ENCODE measurements at places on chromosomes 7 and 10.

DNA sequence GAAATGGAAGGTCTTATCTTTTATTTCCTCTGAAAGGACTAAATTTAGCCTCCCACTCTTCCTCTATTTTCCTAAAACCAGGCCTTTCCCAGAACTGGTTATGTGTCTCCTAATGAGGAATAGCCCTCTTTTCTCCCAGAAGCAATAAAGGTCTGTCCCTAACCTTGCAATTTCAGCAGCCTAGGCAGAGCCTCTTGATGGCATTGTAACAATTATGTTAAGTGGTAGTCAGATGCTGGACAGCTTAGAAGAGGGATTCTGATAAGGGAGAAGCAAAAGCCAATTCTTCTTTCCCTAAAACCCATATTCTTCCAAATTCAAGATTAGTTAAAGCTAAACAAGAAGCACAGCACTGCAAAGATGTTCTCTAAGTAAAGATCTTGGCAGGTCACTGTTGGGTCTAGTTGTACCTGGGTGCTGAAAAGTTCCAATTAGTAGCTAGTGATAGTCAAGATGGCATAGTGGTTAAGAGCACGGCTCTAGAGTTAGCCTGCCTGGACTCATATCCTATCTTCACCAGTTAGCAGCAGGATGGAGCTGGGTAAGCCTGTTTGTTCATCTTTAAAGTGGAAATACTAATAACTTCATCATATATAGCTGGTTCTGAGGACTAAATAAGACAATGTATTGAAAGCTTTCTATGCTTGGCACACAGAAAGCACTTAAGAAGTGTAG lies 14.3 kb upstream of the KCNIP2 start:
- no peak for DNase-seq

- no peak for DNase-seq
Measured at GRCh38 chr10:129568583-129569344, 101.7 kb downstream of the MGMT start.

DNA sequence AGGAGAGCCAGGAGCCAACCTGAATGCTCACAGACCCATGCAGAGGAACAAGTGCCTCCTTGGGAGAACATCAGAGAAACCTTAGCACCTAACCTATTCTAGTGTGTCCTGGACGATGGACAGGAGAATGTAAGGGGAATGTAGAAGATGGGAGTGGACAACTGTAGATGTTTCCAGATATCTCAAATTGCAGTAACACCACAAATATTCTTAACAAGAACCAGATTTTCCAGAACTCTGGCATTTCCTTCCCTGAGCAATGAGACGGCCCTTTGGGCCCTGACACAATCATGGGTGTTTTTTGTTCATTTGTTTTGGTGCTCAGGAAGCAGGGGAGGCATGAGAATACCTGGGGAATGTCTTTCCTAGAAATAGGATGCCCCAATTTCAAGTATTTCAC lies 196.1 kb upstream of the PRSS1 start:
- no peak for DNase-seq

DNA sequence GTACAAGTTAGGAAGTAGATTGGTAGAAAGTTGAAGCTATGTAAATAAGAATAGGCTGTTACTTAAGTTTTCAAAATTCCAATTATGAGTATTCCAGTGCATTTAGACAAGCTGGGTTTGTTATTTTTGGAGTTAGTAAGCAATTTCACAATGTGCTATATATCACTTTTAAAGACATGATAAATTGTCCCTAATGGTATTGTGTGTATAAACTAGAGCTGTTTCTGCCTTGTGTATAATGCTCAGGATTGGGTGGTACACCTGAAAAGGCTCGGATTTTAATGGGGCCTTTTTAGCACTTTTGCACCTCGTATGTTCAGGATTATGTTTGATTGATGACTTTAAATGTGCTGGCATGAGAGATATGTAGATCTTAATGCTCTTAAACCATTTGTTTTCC lies 175.8 kb downstream of the VTI1A start:
- no peak for DNase-seq

- no peak for DNase-seq
Measured at GRCh38 chr10:116690356-116691322, 51.7 kb downstream of the HSPA12A start.

GRCh38 chr7:95669513-95669912 lies 73.2 kb upstream of the PDK4 start:
- no peak for DNase-seq

DNA sequence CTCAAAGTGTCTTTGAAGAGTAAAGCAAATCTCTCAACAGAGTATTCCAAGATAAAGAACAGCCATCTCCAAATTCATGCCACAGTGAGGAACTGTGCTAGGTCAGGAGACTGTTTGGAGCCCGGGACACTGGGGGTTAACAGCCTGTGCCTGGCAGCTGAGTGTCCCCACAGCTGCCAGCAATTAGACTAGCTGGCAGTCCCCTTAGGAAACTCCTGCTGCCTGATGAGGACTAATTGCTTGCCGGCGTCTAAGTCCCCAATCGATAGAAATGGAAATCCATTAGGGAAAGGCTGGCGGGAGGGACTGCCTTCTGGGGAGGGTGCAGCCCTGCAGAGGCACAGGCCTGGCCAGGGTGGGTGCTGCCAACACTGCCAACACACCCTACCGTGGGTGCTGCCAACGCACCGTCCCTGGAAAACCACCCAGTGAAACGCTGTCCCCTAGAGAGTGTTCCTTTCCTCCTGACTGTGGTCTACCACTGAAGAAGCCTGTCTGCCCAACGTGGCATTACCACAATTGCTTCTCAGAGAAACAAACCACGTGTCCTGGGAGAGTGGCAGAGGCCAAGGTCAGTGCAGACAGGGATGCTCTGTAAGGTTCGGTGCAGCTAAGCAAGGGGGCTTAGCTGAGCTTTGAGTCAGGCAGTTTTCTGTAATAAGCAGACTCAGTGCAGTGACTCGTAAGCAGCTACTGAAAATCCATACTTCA lies 60.8 kb downstream of the XRCC2 start:
- no peak for DNase-seq

- no peak for DNase-seq
Measured at GRCh38 chr10:22219308-22219707, 1.5 kb upstream of the EBLN1 start.
